CD4-positive, alpha-beta T cell (primary cell): ENCODE measurements at places on chromosomes 3 and 15. TPM values are rescaled to one million over a fixed set of nuclear protein-coding genes. Genes with fewer than 3 reads are reported as not detected.

GRCh38 chr3:107578091-107578490, 55.3 kb downstream of the BBX start:
- H3K27me3 ChIP-seq, result no peaks in the 10 kb centered on the region
- no peak overlapping the region for H3K27ac ChIP-seq
- no peak for DNase-seq
- no peak overlapping the region for H3K4me3 ChIP-seq
- H3K36me3 ChIP-seq, result no peaks in the 10 kb centered on the region

DNA sequence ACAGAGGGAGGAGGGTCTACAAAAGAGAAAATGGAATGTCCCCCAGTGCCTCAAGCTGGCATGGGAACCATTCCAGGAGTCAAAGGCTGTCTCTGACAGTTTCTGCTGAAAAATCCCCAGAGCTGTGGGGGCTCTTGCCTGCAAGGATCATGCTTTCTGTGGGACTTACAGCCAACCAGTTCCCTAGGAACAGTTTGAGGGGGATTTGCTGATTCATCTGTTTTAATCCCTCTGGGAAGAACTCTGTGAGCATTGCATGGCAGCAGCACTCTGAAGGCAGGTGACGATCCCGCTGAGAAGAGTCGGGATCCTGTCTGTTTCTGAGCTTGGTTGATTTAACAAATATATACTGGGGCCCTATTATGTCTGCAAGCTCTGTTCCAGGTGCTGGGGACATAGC, 176.0 kb downstream of the SSR3 start:
- no peak for DNase-seq
- no peaks in the 10 kb centered on the region for H3K4me1 ChIP-seq
- no peaks in the 10 kb centered on the region for H3K36me3 ChIP-seq

Gene CD200R1
- 4.0 TPM for total RNA-seq

DNA sequence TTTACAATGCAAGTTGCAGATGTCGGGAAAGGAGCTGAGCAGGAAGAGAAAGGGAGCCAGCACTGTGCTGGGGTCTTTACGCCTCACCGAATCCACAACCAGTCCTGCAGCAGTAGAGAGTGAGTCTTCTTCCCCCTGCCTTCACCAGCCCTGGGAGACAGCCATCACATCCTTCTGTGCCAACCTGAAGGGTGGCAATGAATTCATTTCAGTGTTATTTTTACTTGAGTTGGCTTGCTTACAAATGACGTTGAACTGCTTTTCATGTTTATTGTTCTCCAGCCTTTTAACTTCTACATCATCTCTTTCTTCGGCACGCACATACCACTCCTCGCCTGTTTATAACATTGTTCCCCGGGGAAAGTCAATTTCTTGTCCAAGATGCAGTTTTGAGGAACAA, 77.1 kb downstream of the TRIM42 start:
- DNase-seq, result no peak
- H3K27ac ChIP-seq, result no peak overlapping the region
- H3K27me3 ChIP-seq, result no peaks in the 10 kb centered on the region
- no peaks in the 10 kb centered on the region for H3K4me1 ChIP-seq
- no peaks in the 10 kb centered on the region for H3K36me3 ChIP-seq

- no peaks in the 10 kb centered on the region for H3K27me3 ChIP-seq
- H3K36me3 ChIP-seq, result peaks cover 99% of the 10 kb centered on the region
- no peak overlapping the region for H3K4me3 ChIP-seq
- H3K27ac ChIP-seq, result no peak overlapping the region
These were observed 12.9 kb downstream of the POLG start for GRCh38 chr15:89321521-89322410.

- DNase-seq, result no peak
- no peak overlapping the region for H3K4me3 ChIP-seq
- no peaks in the 10 kb centered on the region for H3K4me1 ChIP-seq
- no peaks in the 10 kb centered on the region for H3K27me3 ChIP-seq
These were observed 23.1 kb downstream of the SLC24A5 start for GRCh38 chr15:48143856-48144255.

GRCh38 chr3:13581485-13582365, 32.8 kb downstream of the FBLN2 start:
- H3K4me3 ChIP-seq, result no peak overlapping the region
- H3K27me3 ChIP-seq, result no peaks in the 10 kb centered on the region
- no peaks in the 10 kb centered on the region for H3K36me3 ChIP-seq
- no peak overlapping the region for H3K27ac ChIP-seq

DNA sequence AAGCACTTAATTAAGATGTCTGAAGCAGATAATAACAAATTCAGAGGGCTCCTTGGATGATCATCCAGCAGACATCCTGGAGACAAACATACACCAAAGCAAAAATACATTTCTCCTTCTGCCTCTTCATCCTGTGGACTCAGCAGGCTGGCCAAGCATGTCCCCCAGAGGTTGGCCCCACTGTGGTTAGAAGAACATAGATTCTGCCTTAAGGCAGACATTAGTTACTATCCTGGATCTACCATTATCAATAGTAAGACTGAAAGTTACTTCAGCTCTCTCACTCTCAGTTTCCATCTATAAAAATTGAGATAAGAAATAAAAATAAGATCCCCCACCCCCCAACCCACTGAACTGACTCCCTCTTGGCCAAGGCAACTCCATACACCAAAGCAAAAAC, 28.6 kb upstream of the TGFBR2 start:
- no peaks in the 10 kb centered on the region for H3K36me3 ChIP-seq
- no peak overlapping the region for H3K27ac ChIP-seq
- H3K27me3 ChIP-seq, result no peaks in the 10 kb centered on the region
- no peak overlapping the region for H3K4me3 ChIP-seq
- no peak for DNase-seq

DNA sequence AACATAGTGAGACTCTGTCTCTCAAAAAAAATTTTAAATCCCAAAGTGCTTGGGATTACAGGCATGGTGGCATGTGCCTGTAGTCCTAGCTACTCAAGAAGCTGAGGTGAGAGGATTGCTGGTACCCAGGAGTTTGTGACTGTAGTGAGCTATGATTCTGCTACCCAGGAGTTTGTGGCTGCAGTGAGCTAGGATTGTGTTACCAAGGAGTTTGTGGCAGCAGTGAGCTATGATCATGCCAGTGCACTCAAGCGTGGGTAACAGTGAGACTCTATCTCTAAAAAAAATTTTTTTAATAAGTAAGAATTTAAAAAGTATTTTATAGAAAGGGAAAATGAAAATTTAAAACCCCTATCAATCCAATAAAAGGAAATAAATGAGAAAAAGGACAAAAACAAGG, 69.5 kb downstream of the FAIM start:
- H3K4me3 ChIP-seq, result no peak overlapping the region
- H3K27ac ChIP-seq, result no peak overlapping the region
- no peak for DNase-seq
- H3K27me3 ChIP-seq, result no peaks in the 10 kb centered on the region
- H3K36me3 ChIP-seq, result peaks cover 53% of the 10 kb centered on the region
- H3K4me1 ChIP-seq, result no peaks in the 10 kb centered on the region

Gene GRK7
- total RNA-seq, result 0.22 TPM

Gene TTLL13
- total RNA-seq, result 0.63 TPM

GRCh38 chr3:54783611-54784010, 144.2 kb downstream of the LRTM1 start:
- no peaks in the 10 kb centered on the region for H3K27me3 ChIP-seq
- no peaks in the 10 kb centered on the region for H3K4me1 ChIP-seq
- no peak overlapping the region for H3K27ac ChIP-seq
- DNase-seq, result no peak
- H3K36me3 ChIP-seq, result no peaks in the 10 kb centered on the region

DNA sequence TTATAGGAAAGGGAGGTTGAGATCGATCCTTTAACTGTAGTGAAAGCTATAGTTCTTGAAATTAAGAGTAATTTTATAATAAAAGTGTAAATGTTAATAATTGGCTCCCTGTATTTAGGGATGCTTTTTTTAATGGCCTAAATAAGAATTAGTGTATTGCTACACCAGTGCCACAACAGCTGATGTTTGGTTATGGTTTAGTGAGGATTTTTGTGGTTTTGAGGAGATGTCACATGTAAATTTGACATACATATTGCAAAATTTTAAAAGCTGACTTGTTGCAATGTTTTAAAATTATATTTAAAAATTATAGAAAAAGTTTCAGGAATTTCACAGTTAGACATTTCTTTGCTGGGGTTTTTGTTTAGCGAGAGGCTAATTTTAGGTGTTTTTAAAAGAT, 3.9 kb downstream of the TSC22D2 start:
- H3K27me3 ChIP-seq, result no peaks in the 10 kb centered on the region
- peaks cover 11% of the 10 kb centered on the region for H3K4me1 ChIP-seq
- H3K27ac ChIP-seq, result no peak overlapping the region
- peaks cover 9% of the 10 kb centered on the region for H3K36me3 ChIP-seq

GRCh38 chr3:129095285-129095684, 26.3 kb downstream of the RAB43 start:
- H3K4me3 ChIP-seq, result no peak overlapping the region
- DNase-seq, result no peak
- no peak overlapping the region for H3K27ac ChIP-seq
- H3K36me3 ChIP-seq, result peaks cover 63% of the 10 kb centered on the region
- peaks cover 18% of the 10 kb centered on the region for H3K4me1 ChIP-seq

GRCh38 chr3:122619040-122619439, 41.6 kb downstream of the PARP15 start:
- H3K27me3 ChIP-seq, result no peaks in the 10 kb centered on the region
- no peak for DNase-seq
- H3K27ac ChIP-seq, result no peak overlapping the region
- H3K36me3 ChIP-seq, result peaks cover 74% of the 10 kb centered on the region

Gene LRRC57
- 29.6 TPM for total RNA-seq

GRCh38 chr3:24352893-24353553, 141.6 kb downstream of the THRB start:
- no peaks in the 10 kb centered on the region for H3K4me1 ChIP-seq
- no peak overlapping the region for H3K27ac ChIP-seq
- no peaks in the 10 kb centered on the region for H3K36me3 ChIP-seq
- no peaks in the 10 kb centered on the region for H3K27me3 ChIP-seq
- no peak overlapping the region for H3K4me3 ChIP-seq

Gene ERICH6
- not detected for total RNA-seq

- no peak for DNase-seq
- H3K4me3 ChIP-seq, result no peak overlapping the region
- no peaks in the 10 kb centered on the region for H3K36me3 ChIP-seq
- no peaks in the 10 kb centered on the region for H3K27me3 ChIP-seq
- no peak overlapping the region for H3K27ac ChIP-seq
These were observed 268.2 kb upstream of the UMPS start for GRCh38 chr3:124461838-124462632.

DNA sequence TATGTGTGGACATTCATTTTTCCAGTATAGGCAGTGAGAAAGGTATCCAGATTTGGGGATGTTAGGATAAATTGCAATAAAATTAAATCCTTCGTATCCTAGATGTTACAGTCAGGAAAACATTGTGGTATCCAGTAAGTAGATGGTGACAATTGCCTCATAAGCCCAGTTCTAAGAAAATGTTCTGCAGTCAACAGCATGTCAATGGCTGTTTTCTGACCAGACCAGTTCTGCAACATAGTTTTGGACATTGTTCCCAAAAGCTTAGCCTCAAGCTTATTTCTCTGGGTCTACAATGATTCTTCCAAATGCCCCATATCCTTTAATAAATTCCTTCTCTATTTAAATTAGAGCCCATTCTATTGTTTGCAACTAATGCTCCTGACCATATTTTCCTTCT, 480.7 kb downstream of the FHIT start:
- H3K27me3 ChIP-seq, result no peaks in the 10 kb centered on the region
- no peak overlapping the region for H3K4me3 ChIP-seq
- DNase-seq, result no peak
- no peaks in the 10 kb centered on the region for H3K4me1 ChIP-seq

- no peaks in the 10 kb centered on the region for H3K36me3 ChIP-seq
- H3K27ac ChIP-seq, result no peak overlapping the region
- H3K4me1 ChIP-seq, result no peaks in the 10 kb centered on the region
- DNase-seq, result no peak
These were observed 27.0 kb downstream of the PLXNB1 start for GRCh38 chr3:48402907-48403306.

DNA sequence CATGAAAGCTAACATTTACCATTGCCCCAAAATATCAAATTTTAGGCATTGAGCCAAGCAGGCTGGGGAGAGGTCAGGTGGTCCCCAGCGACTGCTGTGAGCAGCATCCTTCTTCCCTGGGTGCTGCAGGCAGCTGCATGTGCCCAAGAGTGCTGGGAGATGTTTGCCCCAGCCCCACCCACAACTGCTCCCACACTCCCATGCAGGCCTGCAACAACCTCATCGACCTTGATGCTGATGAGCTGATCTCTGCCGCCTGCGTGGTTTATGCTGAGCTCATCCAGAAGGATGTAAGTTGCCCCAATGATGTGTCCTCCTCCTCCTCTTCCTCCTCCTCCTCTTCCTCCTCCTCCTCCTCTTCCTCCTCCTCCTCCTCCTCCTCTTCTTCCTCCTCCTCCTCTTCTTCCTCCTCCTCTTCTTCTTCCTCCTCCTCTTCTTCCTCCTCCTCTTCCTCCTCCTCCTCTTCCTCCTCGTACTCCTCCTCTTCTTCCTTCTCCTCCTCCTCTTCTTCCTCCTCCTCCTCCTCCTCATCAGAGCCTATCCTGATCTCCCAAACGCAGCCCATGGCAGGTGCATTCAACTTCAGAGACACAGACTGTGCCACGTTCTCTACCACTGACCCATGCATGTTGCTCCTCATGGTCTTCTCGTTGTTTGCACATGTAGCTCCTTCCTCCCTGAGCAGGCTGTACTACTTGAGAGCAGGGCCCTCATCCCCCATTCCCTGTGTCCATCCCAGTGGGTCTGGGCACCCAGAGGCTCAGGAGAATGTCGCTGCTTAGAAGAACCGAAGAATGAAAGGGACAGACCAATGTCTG, 15.1 kb downstream of the TBC1D21 start:
- no peaks in the 10 kb centered on the region for H3K36me3 ChIP-seq
- no peak for DNase-seq
- H3K27ac ChIP-seq, result no peak overlapping the region
- no peak overlapping the region for H3K4me3 ChIP-seq

- DNase-seq, result no peak
- H3K4me3 ChIP-seq, result no peak overlapping the region
- no peaks in the 10 kb centered on the region for H3K36me3 ChIP-seq
- no peak overlapping the region for H3K27ac ChIP-seq
- no peaks in the 10 kb centered on the region for H3K4me1 ChIP-seq
- H3K27me3 ChIP-seq, result no peaks in the 10 kb centered on the region
These were observed 25.1 kb downstream of the SNX33 start for GRCh38 chr15:75672646-75673425.

DNA sequence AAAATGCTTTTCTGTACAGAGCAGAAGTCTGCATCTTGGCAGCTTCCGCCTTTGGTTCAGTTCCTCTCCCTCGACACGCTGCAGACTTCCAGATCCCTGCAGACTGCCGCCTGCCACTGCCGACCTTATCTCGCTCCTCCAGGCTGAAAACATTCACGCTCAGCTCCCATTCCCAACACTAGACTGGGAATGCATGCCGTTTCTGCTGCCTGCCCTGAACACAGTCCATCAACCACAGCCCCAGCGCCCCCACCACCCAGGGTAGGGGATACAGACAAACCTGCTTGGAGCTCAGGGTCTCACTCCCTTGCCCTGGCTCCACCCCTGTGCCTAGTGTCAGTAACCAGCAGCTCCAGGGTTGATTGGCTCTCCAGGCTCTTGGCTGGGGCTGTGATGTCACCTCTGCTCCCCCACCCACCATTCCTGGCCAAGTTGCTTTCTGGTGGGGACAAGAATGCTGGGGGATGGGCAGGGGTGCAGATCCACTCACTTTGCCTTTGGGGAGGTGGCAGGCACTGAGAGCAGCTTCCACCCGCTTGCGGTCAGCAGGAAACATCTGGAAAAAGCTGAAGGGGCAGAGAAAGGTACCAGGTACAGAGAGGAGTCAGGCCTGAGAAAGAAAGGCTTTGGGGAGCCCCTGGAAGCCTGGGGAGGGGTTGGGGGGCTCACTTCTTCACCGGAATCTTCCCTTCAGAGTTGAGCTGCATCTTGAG, 6.1 kb downstream of the PLCB2 start:
- no peak for DNase-seq
- peaks cover 26% of the 10 kb centered on the region for H3K4me1 ChIP-seq
- H3K27ac ChIP-seq, result no peak overlapping the region
- H3K36me3 ChIP-seq, result peaks cover 72% of the 10 kb centered on the region
- H3K27me3 ChIP-seq, result no peaks in the 10 kb centered on the region
